ENCODE measurements at places on chromosomes 13 and 19. TPM values are rescaled to one million over a fixed set of nuclear protein-coding genes. Genes with fewer than 3 reads are reported as not detected.

The SH2D3A gene
- total RNA-seq, result 75.7 TPM

The KBTBD6 gene
- 9.1 TPM for total RNA-seq

The C19orf67 gene
- total RNA-seq, result not detected

The CYP4F8 gene
- total RNA-seq, result not detected

The ACER1 gene
- total RNA-seq, result not detected

The GFY gene
- 2.6 TPM for total RNA-seq

The PRX gene
- 4.8 TPM for total RNA-seq

The SPACA4 gene
- not detected for total RNA-seq

The ZNF91 gene
- 12.3 TPM for total RNA-seq

The FFAR3 gene
- total RNA-seq, result not detected

The THSD1 gene
- total RNA-seq, result 0.76 TPM

The RNF113B gene
- total RNA-seq, result not detected

GRCh38 chr19:45468159-45468651 lies 409 bp downstream of the FOSB start:
- peaks cover 4% of the 10 kb centered on the region for H3K4me1 ChIP-seq
- H3K27me3 ChIP-seq, result no peaks in the 10 kb centered on the region
- H3K4me3 ChIP-seq, result peak overlapping the region; percentile 74

GRCh38 chr19:11191273-11191755 lies 6.0 kb downstream of the KANK2 start:
- H3K27me3 ChIP-seq, result no peaks in the 10 kb centered on the region
- 0 out of 2 replicates have a peak, but pooled peaks cover 8% of the 10 kb centered on the region for H3K36me3 ChIP-seq
- H3K4me3 ChIP-seq, result no peak overlapping the region
- H3K27ac ChIP-seq, result no peak overlapping the region
- no peak for DNase-seq
- peaks cover 15% of the 10 kb centered on the region for H3K4me1 ChIP-seq

DNA sequence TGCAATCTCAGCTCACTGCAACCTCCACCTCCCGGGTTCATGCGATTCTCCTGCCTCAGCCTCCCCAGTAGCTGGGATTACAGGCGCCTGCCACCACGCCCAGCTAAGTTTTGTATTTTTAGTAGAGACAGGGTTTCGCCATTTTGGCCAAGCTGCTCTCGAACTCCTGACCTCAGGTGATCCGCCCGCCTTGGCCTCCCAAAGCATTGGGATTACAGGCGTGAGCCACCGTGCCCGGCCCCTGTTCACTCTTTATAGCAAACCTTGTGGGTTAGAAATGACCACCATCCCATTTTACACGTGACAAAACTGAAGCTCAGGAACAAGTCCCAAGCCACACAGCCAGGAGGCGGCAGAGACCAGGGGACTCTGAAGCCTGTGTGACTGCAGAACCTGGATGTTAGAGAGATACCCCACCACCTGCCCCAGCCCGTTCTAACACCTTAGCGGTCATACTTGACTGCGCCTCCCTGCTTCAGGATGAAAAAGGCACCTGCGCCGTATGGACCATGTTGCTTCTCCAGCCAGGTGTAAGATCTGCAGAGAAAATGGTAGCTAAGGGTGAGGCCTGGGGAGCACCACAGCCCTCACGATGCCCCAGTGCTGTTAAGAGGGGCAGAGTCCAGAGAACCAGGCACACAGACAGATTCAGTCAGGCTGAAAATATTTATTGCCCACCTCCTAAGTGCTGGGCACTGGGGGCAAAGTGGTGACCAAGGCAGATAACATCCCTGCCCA lies 3.6 kb downstream of the DMAC2 start:
- peaks cover 10% of the 10 kb centered on the region for H3K4me1 ChIP-seq
- no peak for DNase-seq
- H3K4me3 ChIP-seq, result no peak overlapping the region
- no peak overlapping the region for H3K27ac ChIP-seq
- no peaks in the 10 kb centered on the region for H3K36me3 ChIP-seq

DNA sequence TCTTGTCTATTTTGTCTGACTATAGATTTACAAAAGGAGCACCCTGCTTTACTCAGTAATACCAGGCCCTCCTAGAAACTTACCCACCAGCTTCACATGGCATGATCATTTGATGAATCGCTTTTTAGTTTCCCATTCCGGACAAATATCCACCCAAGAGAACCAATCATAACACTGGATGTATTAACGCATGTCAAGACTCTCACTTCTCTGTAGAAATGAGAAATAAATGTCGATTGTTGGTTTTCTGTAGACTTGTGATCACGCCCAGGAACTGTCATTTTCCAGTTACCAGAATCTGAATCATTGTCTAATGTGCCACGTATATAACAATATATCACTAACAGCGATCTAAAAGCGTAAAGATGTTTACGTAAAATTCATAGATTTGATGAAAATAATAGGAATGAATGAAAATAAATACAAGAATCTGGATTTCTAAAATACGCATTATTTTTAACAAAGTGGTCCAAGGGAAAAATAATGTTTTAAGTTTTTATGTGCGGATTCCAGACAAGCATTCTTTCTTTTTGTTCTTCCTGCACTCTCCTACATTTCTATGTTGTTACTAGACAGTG lies 14.0 kb downstream of the CDX2 start:
- H3K4me3 ChIP-seq, result no peak overlapping the region
- H3K36me3 ChIP-seq, result no peaks in the 10 kb centered on the region
- H3K27ac ChIP-seq, result no peak overlapping the region
- no peak for DNase-seq

GRCh38 chr19:38929929-38930775 lies at the start of gene SARS2:
TSS of gene SARS2 (minus strand) at chr19:38930763. CDS start at chr19:38930736, 27 bp downstream.
- peak; percentile 89 for DNase-seq
- H3K4me1 ChIP-seq, result peaks cover 11% of the 10 kb centered on the region
- H3K36me3 ChIP-seq, result peaks cover 10% of the 10 kb centered on the region
- H3K27ac ChIP-seq, result peak within 1 kb of the TSS; percentile 82
- H3K4me3 ChIP-seq, result peak within 1 kb of the TSS; percentile 98
- no peaks in the 10 kb centered on the region for H3K27me3 ChIP-seq

DNA sequence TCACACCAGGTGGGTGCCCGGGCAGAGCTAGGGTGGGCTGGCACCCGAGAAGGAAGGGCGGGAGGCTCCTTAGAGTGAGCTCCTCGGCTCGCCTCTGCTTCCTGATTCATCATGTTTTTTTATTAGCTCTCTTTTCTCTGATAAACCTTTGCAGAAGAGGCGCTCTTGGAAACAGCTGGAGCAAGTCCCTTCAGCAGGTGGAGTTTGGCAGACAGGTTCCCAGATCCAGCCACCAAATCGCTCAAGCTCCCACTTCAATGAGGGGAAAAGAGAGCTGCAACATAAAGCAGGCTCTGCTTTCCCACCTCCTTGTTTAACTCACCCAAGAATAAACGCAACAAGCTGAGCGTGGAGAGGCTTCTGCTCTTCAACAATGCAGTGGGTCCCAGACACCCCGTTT lies 244.8 kb downstream of the TSHZ3 start:
- H3K4me3 ChIP-seq, result no peak overlapping the region
- no peak overlapping the region for H3K27ac ChIP-seq
- no peaks in the 10 kb centered on the region for H3K36me3 ChIP-seq

DNA sequence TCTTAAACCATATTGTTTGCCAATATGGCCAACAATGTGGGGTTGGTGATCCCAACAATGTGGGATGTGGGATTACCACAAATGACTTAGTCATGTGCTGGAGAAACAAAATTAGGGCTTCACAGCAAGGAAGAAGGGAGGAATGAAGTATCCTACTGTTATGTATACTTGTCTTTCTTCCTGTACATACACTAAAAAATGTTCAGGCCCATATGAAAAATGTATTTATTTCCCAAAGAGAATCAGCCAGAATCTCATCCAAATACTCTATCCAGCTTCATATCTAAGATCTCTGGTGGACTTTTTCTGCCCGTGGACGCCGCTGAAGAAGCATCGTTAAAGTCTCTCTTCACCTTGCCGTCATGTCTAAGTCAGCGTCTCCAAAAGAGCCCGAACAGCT lies at the start of gene HNRNPA1L2:
Gene HNRNPA1L2, plus strand, starts transcription at position 301 of the 400 bp plus-strand sequence. Its CDS starts 62 bp downstream, at position 363.
- peaks cover 8% of the 10 kb centered on the region for H3K4me1 ChIP-seq
- no peak within 1 kb of the TSS for H3K4me3 ChIP-seq
- no peaks in the 10 kb centered on the region for H3K36me3 ChIP-seq
- no peaks in the 10 kb centered on the region for H3K27me3 ChIP-seq

DNA sequence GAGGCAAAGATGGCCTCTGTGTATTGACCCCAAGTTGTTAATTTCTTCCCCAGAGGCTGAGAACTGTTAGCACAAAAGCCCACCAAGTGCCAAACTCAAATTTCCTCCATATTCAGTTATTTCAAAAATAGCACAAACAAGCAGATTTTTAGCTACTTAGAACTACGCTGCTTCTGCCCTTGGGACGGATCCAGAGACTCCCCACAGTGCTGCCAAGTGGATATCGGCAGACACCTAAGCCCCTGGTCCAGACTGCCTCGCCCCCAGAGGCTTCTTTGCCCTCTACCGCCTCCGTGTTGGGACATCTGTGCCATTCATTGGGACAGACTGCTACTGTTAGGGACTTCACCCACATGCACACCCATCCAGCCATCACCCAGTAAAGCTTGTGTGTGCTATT lies 188.3 kb downstream of the POSTN start:
- no peaks in the 10 kb centered on the region for H3K27me3 ChIP-seq
- no peak overlapping the region for H3K27ac ChIP-seq
- DNase-seq, result no peak

DNA sequence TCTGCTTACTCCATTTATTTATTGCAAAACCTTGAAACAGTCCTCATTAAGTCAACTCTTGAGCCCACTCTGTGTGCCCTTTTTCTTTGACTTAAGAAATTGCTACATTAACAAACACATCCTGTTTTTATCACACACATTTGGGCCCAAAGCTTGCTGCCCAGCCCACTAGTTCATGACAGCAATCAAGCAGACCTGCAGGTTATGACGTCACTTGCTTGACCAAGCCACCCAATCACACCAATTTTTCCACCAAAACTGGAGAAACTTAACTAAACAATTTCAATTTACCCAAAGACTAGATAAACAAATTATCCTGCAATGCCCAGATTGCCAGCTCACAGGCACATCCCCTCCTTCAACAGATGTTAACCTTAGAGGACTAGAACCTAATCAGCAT lies 120.7 kb downstream of the ZNF429 start:
- no peak overlapping the region for H3K27ac ChIP-seq
- H3K27me3 ChIP-seq, result no peaks in the 10 kb centered on the region
- no peak for DNase-seq

GRCh38 chr19:1438933-1439354 lies 748 bp downstream of the RPS15 start:
- H3K4me3 ChIP-seq, result peak overlapping the region; percentile 96
- peak overlapping the region; percentile 82 for H3K27ac ChIP-seq
- no peaks in the 10 kb centered on the region for H3K27me3 ChIP-seq
- no peak for DNase-seq
- peaks cover 66% of the 10 kb centered on the region for H3K4me1 ChIP-seq

DNA sequence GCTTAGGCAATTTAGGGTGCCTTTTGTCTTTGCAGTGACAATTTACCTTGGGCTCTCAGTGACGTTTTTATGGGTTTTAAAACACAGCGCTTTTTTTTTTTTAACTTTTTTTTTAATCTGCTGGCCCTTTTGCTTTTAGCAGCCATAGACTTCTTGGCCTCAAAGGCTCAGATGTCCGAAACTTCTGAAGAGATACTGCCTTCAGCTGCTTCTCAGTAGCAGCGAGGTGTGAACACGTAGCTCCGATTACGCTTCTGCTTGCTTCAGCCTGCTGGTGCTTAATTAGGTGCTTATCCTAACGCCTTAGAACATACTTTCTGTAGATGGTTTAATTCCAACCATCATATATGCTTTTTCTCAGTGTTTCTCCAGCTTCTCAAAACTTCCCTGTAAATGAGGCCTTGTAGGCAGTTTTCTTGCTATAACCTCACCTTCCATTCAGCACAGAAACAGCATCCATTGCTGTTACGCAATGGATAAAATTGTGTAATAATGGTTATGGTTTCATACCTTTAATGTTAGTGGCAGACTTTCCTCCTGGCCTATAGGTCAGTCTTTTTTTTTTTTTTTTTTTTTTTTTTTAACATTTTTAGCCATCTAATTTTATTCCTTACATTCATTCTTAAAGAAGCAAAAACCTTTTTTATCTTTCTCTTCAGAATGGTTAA lies 723.9 kb downstream of the GPC5 start:
- H3K27me3 ChIP-seq, result no peaks in the 10 kb centered on the region
- no peaks in the 10 kb centered on the region for H3K4me1 ChIP-seq
- no peak overlapping the region for H3K27ac ChIP-seq
- H3K4me3 ChIP-seq, result no peak overlapping the region
- H3K36me3 ChIP-seq, result no peaks in the 10 kb centered on the region
- no peak for DNase-seq

GRCh38 chr13:62910541-62911060 lies 1495.0 kb upstream of the PCDH20 start:
- H3K4me1 ChIP-seq, result no peaks in the 10 kb centered on the region
- no peak overlapping the region for H3K4me3 ChIP-seq
- no peak overlapping the region for H3K27ac ChIP-seq
- H3K27me3 ChIP-seq, result no peaks in the 10 kb centered on the region

GRCh38 chr19:45820413-45821102 lies 5.5 kb upstream of the RSPH6A start:
- no peak overlapping the region for H3K27ac ChIP-seq
- peaks cover 11% of the 10 kb centered on the region for H3K4me1 ChIP-seq
- no peaks in the 10 kb centered on the region for H3K27me3 ChIP-seq
- no peak overlapping the region for H3K4me3 ChIP-seq
- peaks cover 29% of the 10 kb centered on the region for H3K36me3 ChIP-seq

GRCh38 chr19:3462991-3463713 lies 17.2 kb downstream of the SMIM24 start:
- no peaks in the 10 kb centered on the region for H3K4me1 ChIP-seq
- H3K27me3 ChIP-seq, result no peaks in the 10 kb centered on the region
- peaks cover 6% of the 10 kb centered on the region for H3K36me3 ChIP-seq
- no peak overlapping the region for H3K27ac ChIP-seq

- DNase-seq, result no peak
- H3K27ac ChIP-seq, result no peak overlapping the region
- H3K4me1 ChIP-seq, result peaks cover 13% of the 10 kb centered on the region
These were observed 8.5 kb upstream of the QTRT1 start for GRCh38 chr19:10692673-10693264.
